ENCODE measurements at places on chromosomes 3 and 15. TPM values are rescaled to one million over a fixed set of nuclear protein-coding genes. Genes with fewer than 3 reads are reported as not detected.

DNA sequence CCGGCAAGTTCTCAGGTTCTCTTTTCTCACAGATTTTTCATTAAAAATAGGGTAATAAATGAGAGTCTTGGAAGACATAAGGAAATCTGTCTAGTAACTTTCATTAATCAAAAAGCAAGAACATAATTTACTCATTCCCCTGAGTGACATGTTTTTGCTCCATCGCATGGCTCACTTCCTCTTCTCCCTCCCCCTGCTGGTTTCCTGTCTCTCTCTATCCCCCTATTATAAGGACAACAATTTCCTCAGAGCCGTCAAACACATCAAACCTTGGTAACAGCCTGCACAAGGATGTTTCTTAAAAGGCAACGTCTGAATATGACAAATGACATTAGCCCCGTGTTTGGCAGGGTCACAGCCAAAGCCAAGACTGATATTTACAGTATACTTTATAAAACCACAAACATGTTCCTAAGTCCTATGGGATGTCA lies 1149.6 kb downstream of the IGSF11 start:
- DNase-seq: no peak

GRCh38 chr3:38637906-38638305 lies 11.6 kb downstream of the SCN5A start:
- no peak for DNase-seq

DNA sequence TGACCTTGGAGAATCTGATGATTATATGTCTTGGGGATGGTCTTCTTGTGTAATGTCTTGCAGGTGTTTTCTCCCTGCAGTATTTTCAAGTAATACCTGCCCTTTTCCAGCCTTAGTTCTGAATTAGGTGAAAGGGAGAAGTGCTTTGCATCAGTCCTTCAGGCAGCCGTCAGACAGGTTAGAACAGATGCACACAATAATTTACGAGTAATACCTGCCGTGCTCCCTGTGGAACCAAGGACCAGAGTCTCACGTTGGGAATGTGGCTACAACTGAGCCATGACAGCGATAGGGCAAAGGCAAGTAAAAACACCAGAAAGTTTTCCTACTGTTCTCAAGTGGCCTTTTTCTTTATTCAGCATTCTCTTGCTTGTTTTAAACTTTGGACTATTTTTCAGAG lies 69.1 kb downstream of the CHCHD6 start:
- DNase-seq: no peak

DNA sequence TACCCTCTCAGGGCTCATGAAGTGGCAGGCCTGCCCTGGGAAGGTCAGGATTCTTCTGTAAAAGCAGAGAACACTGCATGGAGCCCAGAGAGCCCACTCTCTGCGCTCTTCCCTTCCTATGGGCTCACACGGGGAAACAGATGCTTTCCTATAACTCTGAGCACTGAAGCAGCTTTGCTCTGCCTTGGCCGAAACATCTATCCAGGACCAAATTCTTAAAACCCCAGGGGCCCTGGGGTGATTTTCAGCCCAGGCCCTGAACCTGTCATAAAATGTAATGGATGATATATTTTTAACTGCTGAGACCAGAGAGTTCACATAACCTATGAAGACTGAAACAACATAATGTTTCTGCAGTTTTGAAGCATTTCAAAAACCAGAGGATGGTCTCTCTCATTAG lies 249.9 kb upstream of the CTDSPL start:
- no peak for DNase-seq

The WDR72 gene
- total RNA-seq: under 0.01 TPM

- DNase-seq: no peak
Observed at GRCh38 chr15:100595964-100596363, 6.0 kb downstream of the LINS1 start.
